Stimulated activated CD4-positive, alpha-beta T cell treated with anti-CD3 and anti-CD28 coated beads, Interleukin-1b, Interleukin-23, amount 100 ng/mL, for 1 hour (primary cell): ENCODE measurements at places on chromosomes 12 and 14.

GRCh38 chr12:32483993-32484392, 84.6 kb downstream of the FGD4 start:
- DNase-seq: no peak

DNA sequence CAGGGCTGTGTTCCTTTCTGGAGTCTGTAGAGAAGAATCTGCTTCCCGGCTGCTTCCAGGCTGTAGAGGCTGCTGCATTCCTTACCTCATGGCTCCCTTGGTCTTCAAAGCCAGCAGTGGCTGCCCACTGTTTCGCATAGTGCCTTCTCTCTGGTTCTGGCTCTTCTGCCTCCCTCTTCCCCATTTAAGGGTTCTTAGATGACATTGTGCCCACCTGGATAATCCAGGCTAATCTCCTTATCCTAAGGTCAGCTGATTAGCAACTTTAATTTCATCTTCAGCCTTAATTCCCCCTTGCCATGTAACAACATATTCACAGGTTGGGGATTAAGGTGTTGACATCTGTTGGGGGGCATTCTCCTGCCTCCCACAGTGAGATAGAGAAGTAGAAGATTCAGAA, 208.6 kb upstream of the TMTC1 start:
- no peak for DNase-seq

DNA sequence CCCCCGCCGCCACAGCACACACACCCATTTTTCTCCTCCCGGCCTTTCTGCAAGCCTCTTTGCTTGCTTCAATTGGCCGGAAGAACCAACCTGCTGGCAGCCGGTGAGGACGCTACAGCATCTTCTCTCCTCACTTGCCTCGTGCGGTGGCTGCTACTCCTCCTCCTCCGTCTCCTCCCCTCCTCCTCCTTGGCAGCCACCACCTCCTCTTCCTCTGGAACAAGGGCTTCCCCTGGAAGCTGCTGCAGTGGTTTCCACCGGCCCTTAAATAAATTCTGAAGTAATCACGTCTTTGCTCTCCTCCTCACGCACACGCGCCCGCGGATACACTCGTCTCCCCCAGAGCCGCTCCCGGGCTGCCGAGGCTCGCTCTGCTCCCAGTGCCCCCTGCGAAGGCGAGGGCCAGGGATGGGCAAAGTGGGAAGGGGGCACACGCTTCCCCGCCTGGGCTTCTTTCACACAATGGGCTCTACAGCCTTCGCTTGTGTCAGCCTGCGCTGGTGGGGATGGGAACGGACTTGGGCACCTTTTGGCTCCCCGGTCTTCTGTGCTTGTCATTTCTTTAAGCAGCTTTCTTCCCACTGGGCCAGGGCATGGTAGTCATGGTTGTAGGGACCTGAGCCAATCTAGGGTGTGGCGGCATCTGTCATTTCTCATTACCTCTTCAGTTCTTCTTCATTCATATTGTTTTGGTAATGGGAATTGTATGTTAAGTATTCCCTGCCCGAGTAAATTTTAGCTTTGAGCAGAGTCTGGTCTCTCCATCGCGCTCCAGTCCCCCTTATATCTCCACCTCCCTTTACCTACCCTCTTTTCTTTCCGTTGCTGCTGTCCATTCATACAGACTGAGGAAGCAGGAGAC, at the start of gene PPFIA2:
PPFIA2 (minus strand) TSS at position 161 of the 862 bp plus-strand sequence.
- no peak for DNase-seq

GRCh38 chr14:92978229-92979021, 55.5 kb downstream of the CHGA start:
- no peak for DNase-seq
